ENCODE measurements at places on chromosomes 1 and 21.

- H3K27ac ChIP-seq, result no peak overlapping the region
- no peak overlapping the region for H3K4me3 ChIP-seq
- peaks cover 67% of the 10 kb centered on the region for H3K36me3 ChIP-seq
- no peaks in the 10 kb centered on the region for H3K27me3 ChIP-seq
Measured at GRCh38 chr21:31128234-31128633, 90.0 kb upstream of the KRTAP19-8 start.

- H3K36me3 ChIP-seq, result no peaks in the 10 kb centered on the region
- H3K4me3 ChIP-seq, result no peak overlapping the region
- no peak overlapping the region for H3K27ac ChIP-seq
- DNase-seq, result no peak
- no peaks in the 10 kb centered on the region for H3K27me3 ChIP-seq
Measured at GRCh38 chr21:21851657-21852056, 853.4 kb downstream of the NCAM2 start.

DNA sequence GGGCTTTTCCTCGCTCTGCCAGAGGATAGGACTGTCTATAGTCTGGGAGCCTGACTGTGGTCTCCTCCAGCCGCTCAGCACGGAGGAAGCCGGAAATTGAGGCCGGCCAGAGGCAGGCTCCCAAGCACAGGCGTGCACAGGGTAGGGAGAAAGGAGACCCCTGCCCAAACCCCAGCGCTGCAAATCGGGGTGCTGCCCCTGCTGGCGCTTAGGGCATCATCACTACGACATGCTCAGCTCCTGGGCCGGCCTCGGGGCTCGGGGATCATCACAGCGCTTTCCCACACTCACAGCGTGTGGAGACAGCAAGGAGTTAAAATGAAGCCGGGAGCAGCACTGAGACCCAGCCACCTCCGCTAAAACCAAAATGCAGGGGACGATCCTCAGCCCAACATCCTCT lies 62.8 kb upstream of the ARHGEF16 start:
- no peak for DNase-seq
- no peak overlapping the region for H3K4me3 ChIP-seq
- H3K4me1 ChIP-seq, result no peaks in the 10 kb centered on the region
- H3K27ac ChIP-seq, result no peak overlapping the region
- peaks cover 37% of the 10 kb centered on the region for H3K27me3 ChIP-seq

DNA sequence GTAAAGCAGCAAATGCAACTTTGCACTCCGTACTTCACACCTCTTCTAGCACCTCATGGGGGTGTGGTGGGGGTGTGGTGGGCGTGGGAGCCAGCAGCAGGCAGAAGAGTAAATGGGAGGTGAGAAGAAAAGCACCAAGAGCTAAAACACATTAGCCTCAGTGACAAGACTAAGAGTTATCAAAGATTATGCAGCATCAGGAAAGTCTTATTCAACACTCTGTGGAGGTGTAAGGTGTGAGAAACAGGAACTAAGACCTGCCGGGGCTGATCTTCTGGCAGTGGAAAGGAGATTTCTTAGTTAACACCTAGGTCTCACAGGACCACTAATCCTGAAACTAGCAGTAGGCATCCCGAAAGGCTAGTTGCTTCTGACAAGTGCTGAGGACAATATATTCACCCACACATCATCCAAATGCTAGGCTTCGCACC lies 9.9 kb downstream of the TGFBR3 start:
- peak; percentile 60 for DNase-seq
- H3K4me1 ChIP-seq, result peaks cover 87% of the 10 kb centered on the region
- H3K27ac ChIP-seq, result peak overlapping the region; percentile 95

DNA sequence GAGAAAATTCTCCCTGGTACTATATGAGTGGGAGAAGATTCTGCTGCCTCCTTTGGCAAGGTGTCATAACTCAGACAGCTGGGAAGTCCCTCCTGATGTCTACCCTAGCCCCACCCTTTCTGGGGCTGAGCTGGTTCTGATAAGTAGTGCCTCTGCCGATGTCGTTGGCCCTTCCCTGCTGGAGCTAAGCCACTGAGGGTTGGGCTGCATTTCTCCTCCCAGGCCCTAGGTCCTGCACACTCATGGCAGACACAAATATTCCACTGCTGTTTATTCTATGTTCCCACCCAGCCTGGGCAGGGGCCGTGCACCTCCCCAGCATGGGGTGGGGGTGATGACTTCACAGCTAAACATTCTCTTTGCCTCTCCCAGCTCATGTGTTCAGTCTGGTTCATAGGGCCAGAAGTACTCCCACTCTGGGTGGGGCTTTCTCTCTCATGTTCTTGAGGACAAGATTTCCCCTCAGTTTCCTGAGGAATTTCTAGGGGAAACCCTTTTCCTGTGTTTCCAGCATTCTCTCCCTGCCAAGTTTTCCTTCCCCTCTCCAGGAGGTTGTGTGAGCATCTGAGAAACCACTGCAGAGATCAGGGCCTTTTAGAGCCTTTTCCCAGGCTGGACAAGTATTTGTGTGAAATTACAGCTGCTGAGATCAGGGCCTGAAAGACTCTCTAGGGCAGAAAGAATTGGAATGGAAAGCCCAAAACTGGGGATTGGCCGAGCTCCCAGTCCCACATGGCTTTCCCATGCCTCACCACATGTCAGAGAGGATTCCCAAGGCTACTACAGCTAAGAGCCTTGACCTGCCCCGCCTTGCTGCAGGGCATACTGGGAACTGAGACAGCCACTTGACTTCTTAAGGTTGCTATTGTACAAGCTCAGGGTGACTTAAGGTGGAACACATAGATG lies 66.2 kb downstream of the ATP2B4 start:
- H3K27ac ChIP-seq, result peak overlapping the region; percentile 27
- H3K4me1 ChIP-seq, result peaks cover 12% of the 10 kb centered on the region
- H3K27me3 ChIP-seq, result no peaks in the 10 kb centered on the region
- H3K4me3 ChIP-seq, result no peak overlapping the region
- H3K36me3 ChIP-seq, result no peaks in the 10 kb centered on the region

DNA sequence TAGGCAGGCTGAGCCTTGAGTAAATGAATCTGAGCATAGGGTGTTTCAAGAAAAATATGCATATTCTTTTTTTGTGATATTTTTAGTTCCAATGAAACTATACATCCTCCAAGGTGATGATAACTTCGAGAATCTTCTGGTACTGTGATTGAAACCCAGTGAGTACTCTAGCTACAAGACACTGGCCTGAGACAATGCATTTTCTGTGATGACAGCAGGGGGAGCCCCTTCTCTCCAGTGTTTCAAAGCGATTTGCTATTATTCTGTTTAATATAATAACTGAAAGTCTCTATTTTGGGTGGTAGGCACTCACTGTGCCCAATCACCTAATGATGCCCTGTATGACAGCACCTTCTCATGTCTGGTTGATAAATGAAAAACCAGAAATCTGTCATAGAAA lies 12.1 kb downstream of the IRF2BP2 start:
- DNase-seq, result peak; percentile 62
- H3K4me1 ChIP-seq, result peaks cover 63% of the 10 kb centered on the region
- H3K27me3 ChIP-seq, result no peaks in the 10 kb centered on the region
- H3K27ac ChIP-seq, result no peak overlapping the region
- peaks cover 7% of the 10 kb centered on the region for H3K36me3 ChIP-seq

DNA sequence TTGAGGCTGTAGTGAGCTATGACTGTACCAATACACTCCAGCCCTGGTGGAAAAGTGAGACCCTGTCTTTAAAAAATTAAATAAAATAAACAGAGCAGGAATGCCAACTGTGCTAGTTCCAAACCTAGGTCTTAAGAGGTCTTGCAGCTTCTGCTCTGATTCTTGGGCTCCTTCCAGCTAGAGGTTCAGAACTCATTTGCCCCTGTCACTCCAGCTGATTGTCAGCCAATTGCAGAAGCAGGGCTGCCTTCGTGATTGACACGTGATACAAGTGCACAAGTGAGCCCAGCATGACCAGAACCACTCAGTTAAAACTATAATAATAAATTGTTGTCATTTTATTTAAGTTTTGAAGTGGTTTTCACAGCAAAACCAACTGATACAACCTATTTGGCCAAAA lies 298.4 kb downstream of the USP25 start:
- no peak overlapping the region for H3K4me3 ChIP-seq
- peaks cover 2% of the 10 kb centered on the region for H3K27me3 ChIP-seq
- no peak overlapping the region for H3K27ac ChIP-seq

DNA sequence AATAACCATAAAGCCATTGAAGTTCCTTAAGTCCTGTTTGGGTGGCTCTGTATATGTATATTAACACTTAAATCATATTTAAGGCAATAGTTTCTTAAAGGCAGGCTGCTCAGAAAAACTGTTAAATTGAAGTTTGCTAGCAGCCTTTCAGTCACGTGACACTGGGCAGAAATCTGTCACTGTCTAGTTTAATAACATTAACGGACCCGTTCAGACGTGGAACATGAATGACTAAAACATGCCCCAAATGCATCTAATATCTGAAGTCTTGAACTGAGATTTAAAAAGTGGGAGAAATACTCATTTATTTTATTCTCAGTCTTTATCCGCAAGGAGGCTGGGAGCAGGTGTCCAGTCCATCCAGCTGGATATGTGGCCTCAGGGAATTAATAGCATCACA lies 3.3 kb upstream of the SPATA1 start:
- no peak overlapping the region for H3K4me3 ChIP-seq
- H3K27me3 ChIP-seq, result no peaks in the 10 kb centered on the region
- DNase-seq, result no peak
- peaks cover 54% of the 10 kb centered on the region for H3K4me1 ChIP-seq
- no peak overlapping the region for H3K27ac ChIP-seq
- peaks cover 28% of the 10 kb centered on the region for H3K36me3 ChIP-seq

- no peak for DNase-seq
- H3K27me3 ChIP-seq, result peaks cover 11% of the 10 kb centered on the region
- H3K36me3 ChIP-seq, result no peaks in the 10 kb centered on the region
- no peak overlapping the region for H3K27ac ChIP-seq
- H3K4me1 ChIP-seq, result no peaks in the 10 kb centered on the region
- H3K4me3 ChIP-seq, result no peak overlapping the region
Measured at GRCh38 chr21:35885942-35886541, 174.3 kb downstream of the SETD4 start.

DNA sequence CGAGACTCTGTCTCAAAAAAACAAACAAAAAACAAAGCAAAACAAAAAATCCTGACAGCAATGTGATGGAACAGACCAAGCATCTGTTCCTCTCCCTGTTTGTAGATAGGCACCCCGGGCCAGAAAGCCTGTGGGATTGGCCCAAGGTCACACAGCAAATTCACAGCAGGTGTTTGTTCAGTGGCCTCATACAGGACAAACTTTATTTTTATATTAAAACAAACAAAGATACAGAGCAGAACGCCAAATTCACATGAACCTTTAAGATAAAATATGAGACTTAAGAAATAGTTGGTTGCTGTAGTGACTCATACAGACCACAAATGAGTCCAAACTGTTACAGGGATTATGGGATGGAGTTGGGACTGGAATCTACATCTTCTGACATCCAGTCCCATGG lies 2.3 kb upstream of the CELA2A start:
- H3K27ac ChIP-seq, result no peak overlapping the region
- H3K4me3 ChIP-seq, result no peak overlapping the region
- H3K27me3 ChIP-seq, result peaks cover 2% of the 10 kb centered on the region
- DNase-seq, result no peak
- H3K36me3 ChIP-seq, result no peaks in the 10 kb centered on the region

Measured in activated naive CD8-positive, alpha-beta T cell treated with anti-CD3 and anti-CD28 coated beads, Interleukin-2, amount 50 U/mL, for 24 hours (primary cell).